Endothelial cell (in vitro differentiated cells): ENCODE measurements at places on chromosomes 3 and 15. TPM values are rescaled to one million over a fixed set of nuclear protein-coding genes. Genes with fewer than 3 reads are reported as not detected.

Gene SELENOS
- total RNA-seq: 48.9 TPM

Gene SOX14
- 19.7 TPM for total RNA-seq

DNA sequence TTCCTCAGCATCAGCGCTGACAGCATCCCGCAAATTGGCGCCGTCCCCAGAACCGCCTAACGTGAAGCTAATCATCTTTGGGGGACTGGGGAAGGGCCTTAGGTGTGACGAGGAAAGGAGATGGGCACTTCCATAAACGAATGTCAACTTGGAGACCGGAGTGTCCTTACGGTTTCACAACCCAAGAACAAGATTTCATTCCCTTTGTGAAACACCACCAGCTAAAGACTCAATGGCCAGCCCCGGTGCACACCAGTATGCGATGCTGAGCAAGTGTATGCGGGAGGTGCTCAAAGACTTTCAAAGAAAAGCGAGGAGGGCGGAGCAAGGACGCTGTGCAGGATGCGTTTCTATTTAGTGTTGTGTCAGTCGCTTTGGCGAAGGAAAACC, 759 bp upstream of the TTBK2 start:
- H3K4me1 ChIP-seq: peaks cover 16% of the 10 kb centered on the region
- peak; percentile 11 for DNase-seq
- H3K4me3 ChIP-seq: peak overlapping the region; percentile 96
- H3K36me3 ChIP-seq: no peaks in the 10 kb centered on the region

GRCh38 chr3:36965440-36965839, 20.6 kb upstream of the TRANK1 start:
- no peaks in the 10 kb centered on the region for H3K27me3 ChIP-seq
- H3K4me1 ChIP-seq: peaks cover 11% of the 10 kb centered on the region
- H3K4me3 ChIP-seq: no peak overlapping the region
- no peaks in the 10 kb centered on the region for H3K36me3 ChIP-seq
- DNase-seq: no peak
